Amygdala (tissue), 56 donors: ENCODE measurements at places on chromosomes 4 and X.

DNA sequence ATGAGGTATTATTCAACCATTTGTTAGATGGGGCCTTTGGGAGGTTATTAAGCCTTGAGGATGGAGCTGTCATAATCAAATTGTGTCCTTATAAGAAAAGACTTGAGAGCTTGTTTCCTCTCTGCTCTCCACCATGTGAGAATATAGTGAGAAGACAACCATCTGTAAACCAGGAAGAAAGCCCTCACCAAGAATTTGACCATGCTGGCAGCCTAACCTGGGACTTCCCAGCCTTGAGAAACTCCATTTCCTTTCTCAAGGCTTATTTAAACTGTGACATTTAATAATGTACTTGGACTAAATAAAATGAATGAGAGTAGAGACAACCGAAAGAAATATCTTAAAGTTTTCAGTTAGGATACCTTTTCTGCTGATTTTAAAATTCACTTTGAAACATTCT lies 83.7 kb upstream of the GC start:
- DNase-seq: no peak

- DNase-seq: no peak
Observed at GRCh38 chr4:2076908-2077536, 17.9 kb downstream of the NAT8L start.

GRCh38 chrX:107576841-107577240 lies 51.5 kb upstream of the PRPS1 start:
- DNase-seq: no peak

GRCh38 chrX:37371578-37371991 lies 22.4 kb downstream of the PRRG1 start:
- no peak for DNase-seq

DNA sequence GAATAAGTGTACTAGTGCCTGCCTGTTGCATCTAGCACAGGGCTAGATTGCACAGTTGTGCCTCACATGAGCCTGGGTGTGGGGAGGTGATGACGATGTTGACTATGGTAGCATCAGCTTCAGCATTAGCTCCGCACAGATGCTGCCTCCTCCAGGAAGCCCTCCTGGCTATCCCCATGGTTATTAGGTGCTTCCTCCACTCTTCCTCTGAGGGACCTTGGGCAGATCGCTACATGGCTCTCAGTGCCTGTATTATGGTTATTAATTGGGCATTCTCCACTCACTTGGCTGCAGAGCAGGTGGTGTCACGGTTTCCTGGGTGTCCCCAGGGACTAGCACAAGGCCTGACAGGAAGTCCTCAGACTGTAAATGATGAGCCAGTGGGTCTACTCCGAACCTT lies 325.6 kb downstream of the ARHGAP10 start:
- DNase-seq: no peak

GRCh38 chr4:39587881-39588280 lies 50.8 kb downstream of the SMIM14 start:
- DNase-seq: no peak

DNA sequence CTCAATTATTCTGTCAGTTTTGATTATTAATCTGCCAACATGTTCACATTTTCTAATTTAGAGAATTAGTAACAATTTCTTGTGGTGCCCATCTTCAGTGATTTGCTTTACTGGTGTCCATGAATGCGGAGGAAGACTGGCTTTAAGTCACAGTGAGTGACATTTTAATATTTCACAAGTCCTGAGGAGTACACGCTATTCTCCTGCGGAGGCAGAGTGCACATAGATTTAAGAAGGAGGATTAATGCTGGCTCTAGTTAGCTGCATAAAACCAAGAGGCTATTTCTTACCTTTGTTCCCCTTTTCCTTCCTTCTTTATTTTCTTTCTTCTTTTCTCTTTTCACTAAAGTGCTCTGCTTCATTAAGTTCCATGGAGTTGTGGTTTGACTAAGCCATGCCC lies 495.2 kb upstream of the IGFBP7 start:
- no peak for DNase-seq
